ENCODE measurements at places on chromosomes 3 and 15. TPM values are rescaled to one million over a fixed set of nuclear protein-coding genes. Genes with fewer than 3 reads are reported as not detected.

Gene TMEM45A
- total RNA-seq: 104 TPM

Gene TMEM212
- not detected for total RNA-seq

Gene HRH1
- total RNA-seq: 37.0 TPM

Gene TBCCD1
- 13.6 TPM for total RNA-seq

Gene FSTL1
- total RNA-seq: 887 TPM

Data from smooth muscle cell of bladder (primary cell).